ENCODE measurements at places on chromosomes 3 and 15. TPM values are rescaled to one million over a fixed set of nuclear protein-coding genes. Genes with fewer than 3 reads are reported as not detected.

The TEX55 gene
- not detected for total RNA-seq

The SENP8 gene
- total RNA-seq, result 2.8 TPM

The SYNPR gene
- total RNA-seq, result not detected

The PTH1R gene
- total RNA-seq, result not detected

DNA sequence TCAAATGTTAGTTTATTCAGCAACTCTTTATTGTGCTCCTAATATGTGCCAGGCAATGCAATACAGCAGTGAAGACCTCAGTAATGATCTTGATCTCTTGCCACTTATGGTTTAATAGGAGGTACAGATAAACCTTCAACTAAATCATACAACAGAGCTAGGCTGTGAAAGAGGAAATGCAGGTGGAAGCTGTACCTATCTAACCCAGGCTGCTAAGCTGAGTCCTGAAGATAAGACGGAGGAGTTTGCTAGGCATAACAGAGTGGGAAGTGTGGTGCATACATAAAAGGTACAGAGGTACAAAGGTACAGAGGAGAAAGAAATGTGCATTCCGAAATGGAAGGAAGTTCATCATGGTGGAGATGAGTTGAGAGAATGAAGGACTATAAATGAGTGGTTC, 35.0 kb downstream of the KBTBD8 start:
- DNase-seq, result no peak

Measured in foreskin keratinocyte (primary cell).